Activated effector memory CD4-positive, alpha-beta T cell treated with Interleukin-2 at 50 U/mL for 16 hours (primary cell): ENCODE measurements at places on chromosomes 16 and 17.
A peak's percentile ranks its signal among the peaks of the same experiment; 100 is the strongest.

DNA sequence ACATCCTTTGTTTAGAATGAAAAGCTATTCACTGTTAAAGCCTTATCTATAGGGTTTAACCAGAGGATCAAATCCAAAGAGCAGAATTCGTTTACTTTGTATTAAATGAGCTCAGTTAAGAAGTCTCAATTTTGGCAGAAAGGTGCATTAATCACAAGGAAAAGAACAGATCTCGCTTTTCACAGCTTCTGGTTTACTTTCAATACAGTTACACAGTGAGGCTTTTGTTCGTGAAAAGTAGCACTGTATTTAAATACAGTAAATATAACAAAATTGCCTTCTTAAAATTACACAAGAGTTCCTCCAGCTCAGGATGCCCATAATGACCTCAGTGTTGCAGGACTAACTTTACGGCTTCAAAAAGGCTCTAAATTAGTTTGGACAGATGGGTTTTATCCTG, 669.1 kb upstream of the SALL1 start:
- DNase-seq, result no peak

- DNase-seq, result peak; percentile 28
Measured at GRCh38 chr16:23435500-23435899, 17.5 kb downstream of the COG7 start.

- no peak for DNase-seq
Measured at GRCh38 chr17:53819956-53820355, 2.8 kb upstream of the KIF2B start.

DNA sequence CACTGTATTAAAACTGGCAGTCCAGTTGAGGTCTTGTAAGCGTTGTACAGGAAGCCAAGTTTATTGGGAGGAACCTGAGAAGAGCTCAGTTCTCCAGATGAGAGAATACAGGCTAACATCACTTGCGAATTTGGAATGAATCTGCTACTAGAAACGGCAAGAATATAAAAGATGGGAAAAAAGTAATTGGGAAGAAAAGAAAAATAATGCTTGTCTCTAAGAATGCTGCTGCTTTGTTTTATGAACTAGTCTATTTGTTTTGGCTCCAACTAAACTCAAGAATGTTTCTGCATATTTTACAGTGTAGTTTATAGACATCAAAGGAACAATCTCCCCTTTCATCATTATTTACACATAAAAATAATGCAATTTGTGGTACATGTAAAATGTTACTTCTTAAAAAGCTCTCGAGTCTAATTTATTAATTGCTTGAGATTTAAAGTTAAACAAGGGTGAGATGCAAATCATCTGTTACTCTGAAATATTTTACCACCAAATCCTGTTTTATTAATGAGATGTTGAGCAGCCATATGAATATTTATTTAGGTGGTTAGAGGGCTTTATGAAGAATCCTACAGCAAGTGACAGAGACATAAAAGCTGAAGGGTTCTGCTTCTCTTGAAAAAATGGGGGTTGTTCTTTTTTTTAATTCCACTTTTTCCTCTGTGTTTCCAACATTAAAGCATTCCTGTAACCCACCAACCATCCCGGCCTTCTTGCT, 162.1 kb upstream of the AXIN2 start:
- DNase-seq, result no peak

- DNase-seq, result no peak
Measured at GRCh38 chr17:17782523-17783115, 54.2 kb downstream of the SREBF1 start.

DNA sequence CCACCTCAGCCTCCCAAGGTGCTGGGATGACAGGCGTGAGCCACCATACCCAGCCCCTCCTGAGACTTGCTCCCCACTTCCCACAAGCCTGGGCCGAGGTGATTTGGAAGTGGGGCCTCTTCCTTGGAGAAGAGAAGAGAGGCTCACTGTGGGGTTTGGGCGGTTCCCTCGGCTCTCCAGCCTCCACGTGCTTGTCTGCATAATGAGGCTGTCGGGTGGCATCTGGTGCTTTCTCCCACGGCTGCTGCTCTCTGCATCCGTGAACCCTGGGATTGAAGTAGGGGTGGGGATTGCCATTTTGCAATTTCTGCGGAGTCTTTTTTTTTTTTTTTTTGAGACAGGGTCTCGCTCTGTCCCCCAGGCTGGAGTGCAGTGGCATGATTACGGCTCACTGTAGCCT, 101.4 kb downstream of the RAP1GAP2 start:
- DNase-seq, result no peak

GRCh38 chr17:81244358-81245023, 5.4 kb downstream of the NDUFAF8 start:
- no peak for DNase-seq

DNA sequence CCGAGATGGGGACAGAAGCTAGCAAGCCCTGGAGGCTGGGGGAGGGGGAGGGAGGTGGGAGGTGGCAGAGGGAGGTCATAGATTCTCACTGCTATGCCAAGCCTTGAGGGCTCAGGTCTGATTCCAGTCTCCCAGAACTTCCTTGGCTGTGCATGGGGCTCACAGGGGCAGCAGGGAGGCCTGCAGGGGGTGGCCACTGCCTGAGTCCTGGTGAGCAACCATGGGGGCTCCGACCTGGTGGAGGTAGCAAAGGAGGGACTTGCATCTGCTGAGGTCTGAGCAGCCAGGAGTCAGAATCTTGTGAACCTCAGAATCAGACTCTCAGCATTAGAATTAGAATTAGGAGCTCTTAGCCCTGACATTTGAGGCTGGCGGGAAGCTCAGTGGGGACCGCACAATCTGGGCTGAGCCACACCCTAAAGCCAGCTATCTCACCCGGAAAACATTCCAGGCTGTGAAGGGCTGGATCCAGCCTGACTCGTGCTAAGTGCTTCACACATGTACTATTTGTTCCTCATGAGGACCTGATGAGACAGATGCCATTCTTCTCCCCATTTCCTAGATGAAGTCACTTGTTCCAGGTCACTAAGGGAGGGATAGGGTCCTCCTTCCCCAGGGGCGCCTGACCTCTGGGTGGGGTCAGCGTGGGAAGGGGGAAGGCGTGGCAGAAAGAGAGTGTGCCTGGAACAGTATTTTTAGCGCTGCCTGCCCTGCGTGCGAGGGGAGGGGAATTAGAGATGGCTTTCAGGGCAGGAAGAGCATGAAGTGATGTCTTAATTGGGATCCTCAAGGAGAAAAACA, 17.3 kb upstream of the KCNJ12 start:
- no peak for DNase-seq

DNA sequence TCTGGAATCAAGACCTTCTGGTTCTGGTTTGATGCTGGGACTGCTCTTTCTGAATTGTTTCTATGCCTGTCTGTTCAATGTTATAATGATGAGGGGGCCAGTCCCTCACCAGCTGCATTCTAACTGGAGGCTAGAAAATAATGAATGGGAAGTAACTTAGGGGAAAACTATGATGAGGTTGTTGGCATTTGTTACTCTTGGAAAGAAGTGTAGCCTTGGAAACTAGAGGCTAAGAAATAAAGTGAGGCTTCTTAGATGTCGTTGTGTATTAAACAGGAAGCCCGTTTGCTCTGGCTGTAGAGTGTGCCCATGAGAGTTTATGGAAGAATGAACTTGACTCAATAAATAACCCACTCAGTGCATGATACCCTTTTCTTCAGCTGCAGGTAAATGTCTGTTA, 140.8 kb downstream of the PRKCA start:
- no peak for DNase-seq

- peak; percentile 1 for DNase-seq
Measured at GRCh38 chr17:29930409-29931010, 482 bp upstream of the SSH2 start.

- DNase-seq, result no peak
Measured at GRCh38 chr17:76262732-76263344, 2.3 kb upstream of the UBALD2 start.

DNA sequence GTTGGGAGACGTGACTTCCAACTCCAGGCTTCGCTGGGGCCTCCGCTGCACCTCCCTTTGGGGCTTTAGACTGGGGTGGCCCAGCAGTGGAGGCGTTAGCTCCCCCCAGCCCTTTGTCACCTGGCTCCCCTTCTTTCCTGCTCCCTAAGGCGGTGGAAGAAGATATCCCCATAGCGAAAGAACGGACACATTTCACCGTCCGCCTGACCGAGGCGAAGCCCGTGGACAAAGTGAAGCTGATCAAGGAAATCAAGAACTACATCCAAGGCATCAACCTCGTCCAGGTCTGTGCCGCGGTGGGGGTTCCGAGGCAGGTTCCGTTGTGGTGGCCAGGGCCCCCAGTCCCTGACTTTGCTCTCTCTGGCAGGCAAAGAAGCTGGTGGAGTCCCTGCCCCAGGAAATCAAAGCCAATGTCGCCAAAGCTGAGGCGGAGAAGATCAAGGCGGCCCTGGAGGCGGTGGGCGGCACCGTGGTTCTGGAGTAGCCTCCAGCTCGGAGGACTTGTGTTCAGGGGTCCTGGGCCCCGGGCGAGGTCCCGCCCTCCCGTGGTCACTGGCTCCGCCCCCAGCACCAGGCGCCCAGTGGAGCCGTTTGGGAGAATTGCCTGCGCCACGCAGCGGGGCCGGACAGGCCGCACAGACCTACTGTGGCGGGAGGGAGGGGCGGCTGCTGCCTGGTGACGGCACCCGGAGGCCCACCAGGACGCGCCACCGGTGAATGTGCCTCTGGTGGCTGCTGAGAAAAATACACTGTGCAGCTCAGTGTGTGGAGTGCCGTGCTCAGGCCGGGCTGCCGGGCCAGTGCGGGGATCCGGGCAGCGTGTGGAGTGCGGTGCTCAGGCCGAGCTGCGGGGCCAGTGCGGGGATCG, 3.8 kb downstream of the MRPL12 start:
- DNase-seq, result no peak

GRCh38 chr17:4174556-4174955, 31.6 kb downstream of the CYB5D2 start:
- DNase-seq, result no peak

DNA sequence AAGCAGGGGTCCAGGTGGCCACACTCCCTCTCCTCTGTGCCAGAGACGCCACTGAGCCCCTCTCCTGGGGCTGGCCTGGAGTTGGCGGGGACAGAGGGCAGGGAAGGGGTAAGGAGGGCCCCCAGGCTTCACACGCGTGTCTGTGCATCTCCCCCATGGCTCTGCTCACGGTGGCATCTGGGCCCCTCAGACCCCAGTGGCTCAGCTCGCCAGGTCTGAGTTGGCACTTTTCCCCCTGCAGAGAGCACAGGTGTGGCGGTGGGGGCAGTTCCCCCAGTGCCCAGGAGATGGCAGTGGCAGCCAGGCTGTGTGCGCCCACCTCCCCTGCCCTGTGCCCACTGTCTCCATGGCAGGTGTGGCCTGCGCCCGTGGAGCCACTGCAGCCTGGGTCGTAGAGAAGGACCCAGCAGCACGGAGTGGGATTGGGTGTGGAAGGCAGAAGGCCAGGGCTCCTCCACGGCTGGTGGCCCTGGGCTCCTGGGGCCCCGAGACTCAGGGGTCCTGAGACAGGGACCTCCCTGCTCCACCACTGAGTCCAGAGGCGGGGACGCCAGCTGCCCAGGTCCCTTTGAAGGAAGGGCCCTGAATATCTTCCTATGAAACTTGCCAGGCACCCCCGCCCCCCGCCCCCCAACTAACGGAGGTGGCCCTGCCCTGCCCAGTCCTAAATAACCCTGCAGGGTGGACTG, 4.3 kb upstream of the APRT start:
- DNase-seq, result peak; percentile 26

DNA sequence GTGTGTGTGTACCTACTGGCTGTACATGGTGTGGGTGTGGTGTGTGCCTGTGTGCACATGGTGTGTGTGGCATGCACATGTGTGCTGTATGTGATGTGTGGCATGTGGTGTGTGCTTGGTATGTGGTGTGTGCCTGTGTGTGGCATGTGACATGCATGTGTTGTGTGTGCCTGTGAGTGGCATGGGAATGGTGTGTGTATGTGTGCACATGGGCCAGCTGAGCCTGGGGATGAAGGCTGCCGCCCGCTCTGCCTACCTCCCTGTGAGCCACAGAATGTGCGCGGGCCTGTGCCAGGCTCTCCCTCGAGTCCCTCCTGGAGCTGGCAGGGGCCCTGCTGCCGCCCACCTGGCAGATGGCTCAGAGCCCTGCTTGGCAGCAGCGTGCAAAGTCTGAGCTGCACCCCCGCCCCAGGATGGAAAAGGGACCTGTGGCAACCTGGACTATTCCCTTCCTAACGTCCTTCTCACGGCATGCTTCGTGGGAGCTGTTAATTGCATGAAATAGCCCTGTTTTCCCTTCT, 9.3 kb downstream of the PRSS27 start:
- no peak for DNase-seq

DNA sequence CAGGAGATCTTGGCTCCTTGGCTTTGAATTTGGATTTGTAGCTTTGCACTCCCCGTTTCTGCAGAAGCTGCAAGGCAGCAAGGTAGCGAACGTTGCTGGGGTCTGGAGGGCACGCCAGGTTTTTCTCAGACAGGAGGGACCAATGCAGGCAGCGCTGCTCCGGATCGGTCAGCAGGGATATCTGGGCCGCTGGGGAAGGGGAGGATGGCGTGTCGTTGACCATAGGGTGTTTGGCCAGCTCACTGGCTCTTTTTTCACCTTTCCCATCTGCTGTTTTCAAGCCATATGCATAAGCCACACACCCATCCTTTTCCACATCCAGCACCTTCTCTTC, 15.8 kb downstream of the C16orf46 start:
- no peak for DNase-seq

DNA sequence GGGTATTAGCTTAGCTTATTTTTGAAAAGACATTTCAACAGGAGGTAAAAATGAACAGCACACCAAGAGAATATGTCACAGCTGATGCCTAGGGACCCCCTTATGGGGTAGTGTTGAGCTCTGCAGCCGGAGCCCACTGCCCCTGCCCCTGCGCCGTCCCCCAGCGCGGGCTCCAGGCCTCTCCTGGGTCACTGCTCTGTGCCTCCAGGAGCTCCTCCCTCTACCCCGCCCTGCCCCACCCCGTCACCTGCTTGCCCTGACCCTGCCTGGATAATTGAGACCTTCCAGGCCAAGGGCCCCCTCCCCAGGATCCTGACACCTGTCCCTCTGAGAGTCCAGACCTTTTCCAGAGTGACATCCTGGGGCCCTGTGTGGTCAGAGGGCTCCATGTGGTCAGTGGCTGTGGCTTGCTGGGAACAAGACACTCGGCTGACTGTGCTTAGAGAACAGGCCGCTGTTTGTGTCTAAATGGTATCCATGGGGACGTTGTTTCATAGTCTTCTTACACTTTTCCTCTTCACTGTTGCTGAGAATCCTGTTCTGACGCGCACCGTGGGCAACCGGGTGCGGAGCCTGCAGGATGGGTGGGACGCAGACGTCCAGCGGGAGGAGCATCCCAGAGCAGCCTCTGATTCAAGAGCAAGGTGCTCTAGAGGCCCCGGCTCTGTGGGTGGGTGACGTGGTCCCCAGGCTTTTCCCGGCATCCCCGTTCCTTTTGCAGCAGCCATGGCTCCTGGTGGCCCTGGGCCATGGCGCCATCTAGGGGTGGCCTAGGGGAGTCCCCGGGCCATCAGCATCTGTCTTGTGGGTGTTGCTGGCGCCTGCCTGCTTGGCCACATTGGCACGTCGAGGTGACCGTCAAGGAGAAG, 20.0 kb upstream of the WFIKKN1 start:
- peak; percentile 24 for DNase-seq
